Right ventricle myocardium inferior (tissue), 1 donor: ENCODE measurements at places on chromosomes 1 and 21.

- no peak for DNase-seq
Measured at GRCh38 chr1:47847763-47848162, 149.4 kb downstream of the TRABD2B start.

GRCh38 chr1:11448373-11449099 is 30.4 kb upstream of the DISP3 start:
- peak; percentile 37 for DNase-seq

DNA sequence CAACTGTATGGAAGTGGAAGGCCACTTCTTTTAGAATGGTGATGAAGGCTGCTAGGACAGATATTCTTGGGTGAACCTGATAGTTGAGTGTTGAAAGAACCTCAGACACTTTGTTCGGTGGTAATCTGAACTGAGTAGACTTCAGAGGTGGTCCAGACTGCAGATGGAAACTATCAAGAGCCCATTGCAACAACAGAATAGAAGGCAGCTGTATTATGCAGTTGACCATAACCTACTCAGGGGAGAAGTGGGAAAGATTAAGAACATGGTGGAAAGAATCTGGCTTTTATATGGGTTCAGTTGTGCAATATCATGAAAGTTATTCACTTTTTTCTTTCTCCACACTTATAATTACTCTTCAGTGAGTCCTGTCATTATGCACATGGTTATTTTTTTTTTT is 194.0 kb downstream of the KCNK2 start:
- no peak for DNase-seq

GRCh38 chr1:154751690-154752089 is 118.4 kb downstream of the KCNN3 start:
- DNase-seq, result no peak

- peak; percentile 88 for DNase-seq
Measured at GRCh38 chr1:24930260-24931145, at the start of gene RUNX3. TSS of gene RUNX3 (minus strand) at chr1:24930276. CDS start at chr1:24929868, 408 bp downstream.

GRCh38 chr1:183255073-183255472 is 69.0 kb downstream of the LAMC2 start:
- no peak for DNase-seq

DNA sequence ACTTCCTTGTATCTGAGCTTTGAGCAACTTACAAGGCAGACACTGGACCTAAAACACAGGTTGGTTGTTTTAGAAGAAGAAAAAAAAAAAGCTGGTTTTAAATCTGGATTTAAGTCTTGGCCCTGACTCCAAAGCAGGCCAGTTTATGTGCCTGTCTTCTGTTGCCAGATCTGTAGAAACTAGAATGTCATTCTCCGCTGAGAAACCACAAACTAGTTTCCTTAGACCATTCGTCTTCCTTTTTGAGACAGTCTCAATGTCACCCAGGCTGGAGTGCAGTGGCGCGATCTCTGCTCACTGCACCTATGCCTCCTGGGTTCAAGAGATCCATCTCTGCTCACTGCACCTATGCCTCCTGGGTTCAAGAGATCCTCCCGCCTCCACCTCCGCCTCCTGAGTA is 33.9 kb downstream of the APP start:
- no peak for DNase-seq

GRCh38 chr1:91826649-91827048 is 59.3 kb downstream of the TGFBR3 start:
- DNase-seq, result no peak

DNA sequence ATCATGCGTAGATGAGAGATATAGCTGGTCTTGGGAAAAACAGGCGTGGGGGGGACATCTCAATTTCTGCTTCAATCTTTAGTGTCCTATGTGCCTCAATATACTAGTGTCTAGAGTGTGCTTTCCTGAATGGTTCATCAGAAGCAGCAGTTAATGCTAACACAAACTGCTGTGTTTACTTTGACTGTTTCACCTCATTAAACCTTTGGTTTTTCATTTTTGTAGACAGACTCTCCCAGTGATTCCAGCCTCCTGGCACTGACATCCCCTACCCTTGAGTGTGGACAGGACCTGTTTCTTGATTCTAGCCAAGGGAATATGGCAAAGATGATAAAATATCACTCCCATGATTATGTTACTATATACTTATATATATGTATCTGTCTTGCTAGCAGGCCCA is 37.6 kb downstream of the ZYG11A start:
- DNase-seq, result no peak

DNA sequence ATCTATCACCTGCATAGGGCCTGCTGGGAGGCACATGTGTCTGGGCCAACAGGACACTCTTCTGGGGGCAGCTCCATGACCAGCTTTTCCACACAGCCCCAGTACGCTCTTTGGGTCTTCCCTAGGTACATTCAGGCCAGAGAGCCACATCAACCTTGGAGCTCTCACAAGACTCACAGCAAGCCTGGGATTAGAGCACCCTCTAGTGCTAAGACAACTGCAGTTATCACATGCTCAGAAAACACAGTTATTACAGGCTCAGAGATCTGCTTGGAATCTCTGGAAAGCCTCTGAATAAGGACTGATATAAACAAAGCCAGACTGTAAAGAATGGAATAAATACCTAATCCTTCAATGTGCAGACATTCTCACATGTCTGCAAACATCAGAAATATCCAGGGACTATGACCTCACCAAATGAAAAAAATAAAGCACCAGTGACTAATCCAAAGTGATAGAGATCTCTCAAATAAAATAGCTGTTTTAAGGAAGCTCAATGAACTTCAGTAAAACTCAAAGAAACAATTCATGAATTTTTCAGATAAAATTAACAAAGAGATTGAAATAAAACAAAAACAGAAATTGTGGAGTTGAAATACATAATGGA is 563.9 kb upstream of the NR5A2 start:
- DNase-seq, result no peak
